ENCODE measurements at places on chromosomes 16 and 17.

- DNase-seq = no peak
These were observed 25.9 kb downstream of the RNF213 start for GRCh38 chr17:80286638-80286960.

GRCh38 chr16:60107871-60108270 is 1373.8 kb upstream of the GOT2 start:
- no peak for DNase-seq

DNA sequence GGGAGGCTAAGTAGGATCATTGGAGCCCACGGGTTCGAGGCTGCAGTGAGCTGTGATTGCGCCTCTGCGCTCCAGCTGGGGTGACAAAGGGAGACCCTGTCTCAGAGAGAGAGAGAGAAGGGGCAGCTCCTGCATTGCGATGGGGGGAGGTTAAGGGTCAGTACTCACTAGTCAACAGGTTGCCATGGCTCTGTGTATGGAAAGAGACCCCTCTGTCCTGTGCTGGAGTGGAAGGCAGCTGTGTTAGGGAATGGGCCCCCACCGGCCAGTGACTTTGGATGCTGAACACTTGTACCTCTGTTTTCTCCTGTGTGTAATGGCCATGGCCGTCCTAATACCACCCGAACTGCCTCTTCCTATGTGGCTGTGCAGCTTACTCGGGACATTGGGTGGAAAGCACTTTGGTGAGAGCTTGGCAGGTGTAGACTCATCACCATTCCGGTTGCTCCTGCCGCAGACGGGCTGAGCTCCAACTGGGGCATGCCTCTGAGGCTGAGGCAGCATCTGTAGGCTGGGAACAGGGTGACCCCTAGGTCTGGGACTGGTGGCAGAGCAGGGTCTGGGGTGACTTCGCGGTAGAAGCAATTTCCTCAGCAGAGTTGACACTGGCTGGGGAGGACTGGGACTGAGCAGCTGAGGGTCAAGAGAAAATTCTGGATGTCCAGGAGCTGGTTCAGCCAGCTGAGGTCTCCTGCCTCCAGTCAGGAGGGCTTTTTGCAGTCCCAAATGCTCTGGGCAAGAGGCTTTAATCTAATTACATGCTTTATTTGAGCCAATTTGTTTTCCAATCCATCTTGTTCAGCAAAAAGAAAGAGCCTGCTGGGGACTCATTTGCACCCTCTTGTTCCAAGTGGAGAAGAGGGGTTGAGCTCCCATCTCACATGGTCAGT is 184.5 kb downstream of the NTN1 start:
- DNase-seq = no peak

GRCh38 chr17:29042679-29043538 is at the start of gene PIPOX:
Gene PIPOX (plus strand): TSS chr17:29043141. CDS start chr17:29043226, 85 bp downstream.
- DNase-seq = no peak

GRCh38 chr17:18025241-18025944 is 13.6 kb downstream of the ATPAF2 start:
- peak; percentile 30 for DNase-seq

- DNase-seq = no peak
These were observed 14.0 kb upstream of the RBFOX1 start for GRCh38 chr16:7318686-7319085.

- no peak for DNase-seq
These were observed 32.3 kb upstream of the PVALEF start for GRCh38 chr17:81132770-81133723.

DNA sequence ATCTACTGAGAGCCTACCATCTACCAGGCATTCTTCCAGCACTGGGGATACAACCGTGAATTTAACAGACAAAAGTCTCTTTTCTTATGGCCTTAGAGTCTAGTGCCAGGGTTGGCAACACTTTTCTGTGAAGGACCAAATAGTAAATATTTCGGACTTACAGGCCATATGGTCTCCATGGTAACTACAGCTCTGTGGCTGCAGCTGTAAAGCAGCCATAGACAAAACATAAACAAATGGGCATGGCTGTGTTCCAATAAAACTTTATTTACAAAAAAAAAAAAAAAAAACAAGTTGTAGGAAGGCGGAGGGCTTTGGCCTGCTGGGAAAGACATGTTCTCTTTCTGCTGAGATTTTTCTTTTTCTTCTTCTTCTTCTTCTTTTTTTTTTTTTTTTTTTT is 98.7 kb downstream of the ABCC12 start:
- no peak for DNase-seq

DNA sequence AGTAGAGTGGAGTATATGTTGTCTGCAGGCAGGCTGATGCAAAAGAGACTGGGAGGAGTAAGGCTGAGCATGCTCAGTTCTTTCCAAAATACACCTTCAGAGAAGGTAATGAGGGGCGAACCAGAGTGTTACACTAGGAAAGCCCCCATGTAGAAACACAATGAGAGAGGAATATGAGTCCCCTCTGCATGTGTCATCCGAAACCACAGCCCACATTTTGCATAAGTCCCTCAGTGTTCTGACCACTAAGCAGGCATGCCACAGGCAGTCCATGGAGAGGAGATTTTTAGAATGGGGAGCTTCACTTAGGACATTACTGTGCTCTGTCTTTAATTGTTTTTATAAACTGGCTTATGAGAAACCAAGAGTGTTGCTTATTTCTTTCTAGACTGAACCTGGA is 32.0 kb downstream of the SLC6A2 start:
- DNase-seq = no peak

DNA sequence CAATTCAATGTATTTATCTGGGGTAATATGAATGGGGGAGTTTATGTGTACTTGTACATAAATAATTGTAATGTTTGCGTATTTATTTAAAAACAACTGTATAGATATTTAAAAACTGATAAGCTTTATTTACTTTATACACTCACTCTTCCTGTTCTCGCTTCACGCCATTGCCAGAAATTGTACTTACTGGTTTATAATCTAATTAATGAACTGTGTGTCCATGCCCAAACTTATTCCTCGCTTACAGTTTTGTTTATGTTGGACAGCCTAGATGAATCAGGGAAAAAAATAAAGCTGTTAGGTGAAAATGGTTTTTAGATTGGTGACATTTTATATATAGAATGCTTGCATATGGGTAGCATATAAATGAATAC is 30.8 kb downstream of the AATF start:
- DNase-seq = no peak

DNA sequence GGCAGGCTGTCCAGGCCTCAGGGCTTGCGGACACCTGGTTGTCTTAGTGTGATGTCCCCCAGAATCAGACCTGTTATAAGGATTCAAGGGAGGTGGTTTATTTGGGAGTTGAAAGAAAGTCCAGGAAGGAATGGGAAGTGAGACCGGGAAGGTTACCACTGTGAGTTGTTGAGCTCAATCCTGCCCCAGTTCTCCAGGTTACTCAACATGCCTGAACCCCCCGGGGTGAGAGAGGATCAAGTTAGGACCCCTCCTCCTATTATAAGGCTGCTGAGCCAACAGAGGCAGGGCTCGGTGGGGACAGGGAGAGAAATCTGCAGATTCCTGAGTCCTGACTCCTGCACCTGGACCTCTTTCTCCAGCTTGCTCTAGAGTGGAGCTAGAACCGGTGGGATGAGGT is 86.4 kb downstream of the MRM1 start:
- no peak for DNase-seq

GRCh38 chr16:49875806-49876715 is 20.1 kb upstream of the ZNF423 start:
- DNase-seq = no peak

GRCh38 chr16:79613009-79613408 is 12.5 kb upstream of the MAF start:
- no peak for DNase-seq

GRCh38 chr16:4746215-4746614 is 11.9 kb downstream of the DNAAF8 start:
- no peak for DNase-seq

GRCh38 chr16:81264386-81264785 is 25.9 kb downstream of the BCO1 start:
- DNase-seq = no peak

DNA sequence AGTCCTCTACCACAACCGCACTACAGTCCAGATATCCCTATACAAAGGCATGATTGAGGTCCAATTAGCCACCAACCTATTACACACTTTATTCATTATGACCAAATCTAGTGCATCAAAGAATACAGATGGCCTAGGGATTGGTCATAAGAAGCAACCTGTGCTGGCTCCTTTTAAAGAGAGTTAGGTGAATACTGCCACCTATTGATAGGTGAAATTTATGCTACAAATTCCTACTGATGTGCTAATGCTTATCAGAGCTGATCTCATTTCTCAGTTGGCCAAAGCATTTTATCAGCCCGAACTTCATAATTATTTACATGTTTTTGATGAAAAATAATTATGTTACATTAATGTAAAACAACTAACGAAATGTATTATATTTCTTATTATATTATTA is 166.3 kb downstream of the ANKFN1 start:
- peak; percentile 54 for DNase-seq

DNA sequence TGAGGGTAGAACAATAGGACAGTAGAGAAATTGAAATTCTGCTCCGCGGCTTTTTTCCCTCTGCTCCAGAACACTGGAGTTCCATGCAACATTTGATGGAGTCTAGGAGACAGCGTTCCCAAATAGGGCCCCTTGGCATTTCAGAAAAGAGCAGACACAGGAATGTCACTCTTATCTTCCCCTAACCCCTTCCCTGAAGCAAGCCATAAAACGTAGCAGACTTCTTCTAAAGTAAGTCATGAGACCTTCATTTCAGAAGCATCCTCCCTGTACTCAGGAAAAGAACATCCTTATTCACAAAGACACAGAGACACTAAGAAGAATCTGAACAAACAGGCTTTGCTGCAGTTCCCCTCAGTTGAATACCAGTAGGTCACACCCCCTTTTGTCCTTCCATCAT is 296.1 kb upstream of the SOX9 start:
- DNase-seq = no peak

DNA sequence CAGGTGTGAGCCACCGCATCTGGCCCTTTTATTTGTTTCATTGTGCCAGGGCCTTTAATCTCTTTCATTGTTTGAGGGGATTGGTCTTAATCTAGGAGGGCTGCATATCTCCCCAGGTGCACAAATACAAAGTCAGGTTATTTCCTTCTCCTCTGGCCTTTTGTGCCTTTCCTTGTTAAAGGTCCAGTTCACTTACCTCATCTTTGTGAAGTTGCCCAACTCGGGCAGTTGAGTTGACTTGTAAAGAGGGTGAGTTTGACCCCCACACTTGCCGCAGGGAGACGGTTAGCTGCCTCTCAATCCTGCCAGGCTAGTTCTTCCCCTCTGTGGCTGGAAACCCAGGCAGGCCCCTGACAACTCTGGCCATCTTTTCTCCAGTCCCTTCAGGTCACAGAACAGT is 33.4 kb downstream of the TMEM92 start:
- no peak for DNase-seq

DNA sequence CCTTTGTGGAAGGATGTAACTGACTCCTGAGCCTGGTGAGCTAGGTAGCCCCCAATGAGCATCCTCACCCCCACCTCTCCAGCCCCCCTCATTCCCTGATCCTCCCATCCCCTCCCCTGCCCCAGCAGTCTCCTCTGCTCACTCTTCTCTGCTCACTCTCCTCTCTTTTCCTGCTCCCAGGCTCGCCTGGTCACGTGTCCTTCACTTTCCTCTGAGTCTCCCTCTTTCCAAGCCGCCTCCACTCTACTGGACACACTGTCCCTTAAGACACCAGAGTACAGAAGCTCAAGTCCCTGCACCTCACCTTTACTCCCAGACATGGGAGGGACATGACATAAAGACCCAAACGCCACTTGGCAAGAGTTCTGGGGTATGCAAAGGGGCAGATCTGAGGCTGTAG is 76.3 kb upstream of the RBL2 start:
- no peak for DNase-seq

DNA sequence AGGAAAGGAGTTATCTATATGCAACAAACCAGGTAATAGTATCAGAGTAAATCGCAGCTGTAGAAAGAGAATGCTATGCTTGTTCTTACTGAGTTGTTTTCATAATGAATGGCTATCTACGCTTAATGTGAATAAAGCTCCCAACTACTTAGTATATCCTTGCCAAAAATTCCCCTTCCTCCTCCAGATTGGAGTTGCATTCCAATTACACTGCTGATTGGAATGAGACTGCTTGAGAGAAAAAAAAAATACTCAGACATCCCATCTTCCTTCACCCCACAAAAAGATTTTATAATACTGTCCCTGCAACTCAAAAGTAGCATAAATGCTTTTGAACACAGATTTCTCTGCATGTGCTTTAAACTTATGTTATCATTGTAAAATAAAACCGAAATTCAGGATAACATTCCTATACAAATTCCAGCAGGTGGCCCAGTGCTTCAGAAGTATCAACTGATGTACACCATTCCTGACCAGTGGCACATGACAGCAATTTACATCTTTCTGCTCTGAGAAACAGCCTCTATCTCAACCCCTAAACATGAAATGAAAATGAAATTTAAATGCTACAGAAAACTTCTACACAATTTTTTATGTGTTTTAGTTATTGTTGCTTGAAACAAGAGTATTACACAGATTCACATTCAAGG is 47.0 kb downstream of the SMURF2 start:
- no peak for DNase-seq

DNA sequence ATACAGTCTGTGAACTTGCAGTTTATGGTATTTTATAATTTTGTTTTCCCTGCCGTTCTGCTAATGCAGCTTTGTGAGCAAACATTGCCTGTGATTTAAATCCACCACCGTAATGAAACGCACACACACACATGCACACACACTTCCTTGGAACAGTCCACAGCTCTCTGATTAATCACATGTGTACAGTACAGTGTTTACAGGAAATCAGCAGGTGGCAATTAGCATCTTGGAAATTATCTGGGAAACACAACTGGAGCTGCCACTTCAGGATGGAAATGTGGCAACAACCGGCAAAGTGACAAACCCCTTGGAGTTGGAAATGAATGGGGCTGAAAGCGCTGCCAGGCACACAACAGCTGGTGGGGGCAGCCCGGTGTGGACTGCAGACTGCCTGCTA is 12.9 kb upstream of the ZKSCAN2 start:
- no peak for DNase-seq

DNA sequence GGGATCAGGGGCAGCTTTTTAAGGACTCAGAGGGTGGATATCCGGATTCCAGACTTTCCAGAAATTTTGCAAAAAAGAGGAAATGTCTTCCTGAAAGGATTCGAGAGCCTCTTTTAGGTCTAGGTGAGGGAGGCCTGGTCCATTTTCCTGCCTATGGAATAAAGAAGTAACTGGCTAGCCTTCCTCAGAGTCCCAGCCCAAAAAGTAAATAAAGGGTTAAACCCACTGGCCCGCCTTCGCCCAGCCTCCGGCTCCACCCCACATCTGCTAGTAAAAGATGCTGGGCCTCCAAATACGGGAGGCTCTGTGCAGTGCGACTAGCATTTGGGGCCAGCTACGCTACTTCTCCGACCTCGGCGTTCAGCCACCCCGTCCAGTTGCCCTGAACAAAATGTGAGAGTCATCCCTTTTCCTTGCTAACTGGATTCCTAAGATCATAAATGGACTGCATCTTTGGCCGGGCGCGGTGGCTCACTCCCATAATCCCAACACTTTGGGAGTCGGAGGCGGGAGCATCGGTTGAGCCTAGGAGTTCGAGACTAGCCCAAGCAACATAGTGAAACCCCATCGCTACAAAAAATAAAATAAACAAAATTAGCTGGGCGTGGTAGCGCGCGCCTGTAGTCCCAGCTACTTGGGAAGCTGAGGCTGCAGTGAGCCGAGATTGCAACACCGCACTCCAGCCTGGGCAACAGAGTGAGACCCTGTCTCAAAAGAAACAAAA is 824 bp upstream of the MPP2 start:
- peak; percentile 14 for DNase-seq
